Stimulated activated CD8-positive, alpha-beta memory T cell treated with anti-CD3 and anti-CD28 coated beads, Interleukin-7, amount 100 ng/mL, for 1 hour (primary cell): ENCODE measurements at places on chromosomes 1 and 21.

DNA sequence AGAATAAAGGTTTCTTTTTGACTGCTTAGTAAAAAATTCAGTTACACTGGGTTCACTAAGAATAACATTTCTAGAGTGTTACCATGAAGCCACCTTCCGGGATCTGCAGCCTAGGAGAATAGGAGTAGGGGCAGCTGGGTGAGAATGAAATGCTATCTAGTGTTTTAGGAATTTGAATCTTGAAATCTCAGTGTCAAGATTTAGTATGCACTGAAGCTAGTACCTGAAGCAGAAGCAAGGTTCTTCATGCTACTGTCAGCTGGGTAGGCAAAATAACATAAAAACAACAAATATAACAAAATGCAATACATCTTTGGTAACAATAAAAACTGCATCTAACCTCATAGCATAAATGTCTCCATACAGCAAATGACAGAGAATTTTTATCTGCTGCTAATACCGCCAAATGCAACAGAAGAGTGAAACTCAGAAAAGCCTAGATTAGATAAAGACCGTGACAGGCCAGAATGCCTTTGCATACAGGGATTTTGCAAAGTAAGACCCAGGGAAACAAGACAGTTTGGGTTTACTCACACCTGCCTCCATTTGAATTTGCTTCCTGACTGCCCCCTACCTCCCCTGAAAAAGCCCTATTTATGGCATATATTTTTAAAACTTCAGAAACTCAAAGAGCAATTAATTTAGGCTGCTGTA is 58.2 kb downstream of the GADD45A start:
- DNase-seq = no peak

- no peak for DNase-seq
These were observed 20.6 kb upstream of the ATF3 start for GRCh38 chr1:212587888-212588510.

- DNase-seq = no peak
These were observed 115.8 kb downstream of the CAPN8 start for GRCh38 chr1:223549740-223550139.

DNA sequence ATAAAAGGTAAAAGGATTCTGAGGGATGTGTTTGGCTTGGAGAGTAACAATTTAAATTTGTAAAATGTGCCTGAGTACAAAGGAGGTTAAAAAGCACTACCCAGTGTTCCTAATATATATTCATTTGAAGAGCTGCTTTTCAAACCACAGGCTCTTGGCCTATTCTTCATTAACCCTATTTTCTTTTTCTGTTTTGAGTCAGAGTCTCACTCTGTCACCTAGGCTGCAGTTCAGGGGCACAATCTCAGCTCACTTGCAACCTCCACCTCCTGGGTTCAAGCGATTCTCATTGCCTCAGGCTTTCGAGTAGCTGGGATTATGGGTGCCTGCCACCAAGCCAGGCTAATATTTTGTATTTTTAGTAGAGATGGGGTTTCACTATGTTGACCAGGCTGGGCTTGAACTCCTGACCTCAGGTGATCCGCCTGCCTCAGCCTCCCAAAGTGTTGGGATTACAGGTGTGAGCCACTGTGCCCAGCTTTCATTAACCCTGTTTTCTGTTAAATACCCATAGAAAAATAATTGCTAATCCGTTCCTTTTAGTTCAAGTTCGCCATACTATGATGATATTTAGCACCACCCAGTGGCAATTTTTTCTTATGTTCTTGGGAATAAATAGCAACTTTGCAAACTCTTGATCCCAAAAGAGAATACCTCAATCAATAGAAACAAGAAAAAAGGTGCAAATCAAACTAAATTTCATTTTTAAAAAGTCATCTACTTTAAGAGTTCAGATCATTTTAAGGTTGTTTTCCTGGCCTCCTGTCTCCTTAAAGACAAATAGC is 30.5 kb downstream of the ZBTB8OS start:
- no peak for DNase-seq

GRCh38 chr1:26468911-26469310 is 3.3 kb upstream of the HMGN2 start:
- no peak for DNase-seq

- no peak for DNase-seq
These were observed 382.3 kb upstream of the ZRANB2 start for GRCh38 chr1:71463144-71463543.

DNA sequence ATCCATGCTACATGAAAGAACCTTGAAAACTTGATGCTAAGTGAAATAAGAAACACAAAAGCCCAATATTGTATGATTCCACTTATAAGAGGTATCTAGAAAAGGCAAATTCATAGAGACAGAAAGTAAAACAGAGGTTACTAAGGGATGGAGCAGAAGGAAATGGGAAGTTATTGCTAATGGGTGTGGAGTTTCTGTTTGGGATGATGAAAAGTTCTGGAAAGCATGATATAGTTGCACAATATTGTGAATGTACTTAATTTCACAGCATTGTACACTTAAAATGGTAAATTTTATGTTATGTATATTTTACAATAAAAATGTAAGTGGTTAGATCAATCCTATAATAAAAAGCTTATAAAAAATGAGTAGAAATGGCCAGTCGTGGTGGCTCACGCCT is 1.6 kb upstream of the NECAP2 start:
- DNase-seq = no peak

GRCh38 chr1:182484531-182485257 is 34.7 kb downstream of the RGSL1 start:
- no peak for DNase-seq

GRCh38 chr1:205387845-205388244 is 31.1 kb upstream of the KLHDC8A start:
- no peak for DNase-seq

DNA sequence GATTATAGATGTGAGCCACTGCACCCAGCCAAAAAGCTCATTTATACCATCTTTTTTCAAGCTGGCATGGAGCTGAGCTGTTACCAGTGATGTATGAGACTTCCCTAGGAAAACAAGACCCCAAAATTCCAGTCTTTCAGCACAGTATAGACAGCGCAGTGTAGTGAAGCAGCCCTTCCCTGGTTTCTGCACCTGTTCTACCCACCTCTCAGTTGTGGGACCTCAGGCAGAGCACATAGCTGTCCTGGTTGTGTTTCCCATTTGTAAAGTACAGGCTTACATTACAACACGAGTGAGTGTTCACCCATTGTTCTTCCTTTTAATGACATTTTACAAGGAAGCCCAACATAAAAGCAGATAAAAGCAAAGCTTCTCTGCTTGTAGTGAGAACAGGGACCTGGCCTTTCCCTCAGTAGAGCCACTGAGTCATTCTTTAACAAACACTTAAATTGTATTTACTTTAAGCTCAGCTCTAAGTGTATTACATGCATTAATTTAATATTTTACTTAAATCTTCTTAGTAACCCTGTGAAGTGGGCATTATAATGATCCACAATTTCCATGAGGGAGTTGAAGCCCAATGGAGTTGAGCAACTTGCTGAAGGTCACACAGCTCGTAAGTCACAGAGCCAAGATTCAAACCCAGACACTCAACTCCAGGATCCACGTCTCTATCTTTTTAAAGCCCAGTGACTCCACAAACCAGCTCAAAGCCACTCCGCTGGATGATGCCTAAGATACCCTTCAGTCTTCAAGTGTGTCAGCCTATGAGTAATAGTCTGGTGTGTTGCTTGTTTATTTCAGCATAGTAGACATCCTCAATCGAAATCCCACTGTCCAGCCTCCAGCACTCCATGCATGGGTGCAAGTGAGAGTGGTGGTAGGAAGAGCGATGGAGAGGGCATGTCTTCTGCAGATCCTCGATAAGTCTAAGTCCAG is 40.5 kb upstream of the CAPZB start:
- DNase-seq = no peak

DNA sequence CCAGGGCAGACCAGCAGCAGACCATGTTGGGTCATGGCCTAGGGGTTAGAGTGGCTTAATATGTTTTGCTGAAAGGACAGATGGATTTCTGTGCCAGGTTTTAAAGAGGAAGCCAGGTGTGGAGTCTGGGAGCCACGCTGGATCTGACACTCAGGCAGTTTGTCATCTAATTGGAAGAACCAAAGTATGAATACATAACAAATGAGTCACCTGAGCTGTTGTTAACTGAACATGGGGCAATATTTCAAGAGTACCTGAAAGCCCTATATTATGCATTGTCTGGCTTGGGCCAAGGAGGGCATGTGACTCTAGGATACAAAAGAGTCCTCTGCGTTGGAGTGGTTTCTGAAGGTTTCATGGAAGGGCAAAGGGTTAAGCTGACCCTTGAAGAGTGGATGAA is 70.6 kb downstream of the LMO4 start:
- no peak for DNase-seq

- DNase-seq = no peak
These were observed 89.6 kb downstream of the C1orf94 start for GRCh38 chr1:34266127-34266951.

DNA sequence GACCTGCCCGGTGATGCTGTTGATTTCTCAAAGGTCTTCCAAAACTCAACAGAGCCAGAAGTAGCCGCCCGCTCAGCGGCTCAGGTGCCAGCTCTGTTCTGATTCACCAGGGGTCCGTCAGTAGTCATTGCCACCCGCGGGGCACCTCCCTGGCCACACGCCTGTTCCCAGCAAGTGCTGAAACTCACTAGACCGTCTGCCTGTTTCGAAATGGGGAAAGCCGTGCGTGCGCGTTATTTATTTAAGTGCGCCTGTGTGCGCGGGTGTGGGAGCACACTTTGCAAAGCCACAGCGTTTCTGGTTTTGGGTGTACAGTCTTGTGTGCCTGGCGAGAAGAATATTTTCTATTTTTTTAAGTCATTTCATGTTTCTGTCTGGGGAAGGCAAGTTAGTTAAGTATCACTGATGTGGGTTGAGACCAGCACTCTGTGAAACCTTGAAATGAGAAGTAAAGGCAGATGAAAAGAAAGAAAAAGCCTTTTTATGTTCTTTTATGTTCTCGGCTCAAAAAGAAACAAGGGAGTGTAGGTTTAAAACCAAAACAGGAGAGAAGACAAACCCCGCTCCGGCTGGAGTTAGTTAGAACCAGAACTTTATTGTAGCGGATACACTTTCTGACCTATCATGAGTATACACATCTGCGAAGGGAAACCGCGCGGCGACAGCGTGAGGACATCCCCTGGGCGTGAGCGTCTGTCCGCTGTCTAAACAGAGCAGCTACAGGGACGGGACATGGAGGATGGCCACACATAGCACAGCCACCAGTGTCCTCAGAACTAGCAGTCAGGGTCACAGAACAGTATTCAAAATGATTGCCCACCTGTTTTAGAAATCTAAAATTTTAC is 77.1 kb downstream of the PIK3CD start:
- DNase-seq = no peak

- DNase-seq = no peak
These were observed 36.9 kb downstream of the EIF2D start for GRCh38 chr1:206575165-206575893.

DNA sequence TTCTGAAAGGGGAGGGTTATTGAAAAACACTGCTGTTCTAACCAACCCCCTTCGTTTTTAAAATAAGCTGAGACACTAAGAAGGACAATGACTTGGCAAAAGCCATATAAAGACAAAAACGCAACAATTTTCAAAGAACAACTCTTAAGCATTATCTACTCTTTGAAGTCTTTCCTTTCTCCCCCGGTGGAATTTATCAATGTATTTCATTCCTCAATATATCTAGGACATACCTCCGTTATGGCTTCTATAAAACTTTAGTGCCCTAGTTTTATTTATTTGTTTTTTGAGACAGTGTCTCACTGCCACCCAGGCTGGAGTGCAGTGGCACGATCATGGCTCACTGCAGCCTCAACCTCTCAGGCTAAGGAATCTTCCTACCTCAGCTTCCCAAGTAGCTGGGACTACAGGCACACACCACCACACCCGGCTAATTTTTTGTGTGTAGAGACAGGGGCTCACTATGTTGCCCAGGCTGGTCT is 3.2 kb downstream of the NRDC start:
- DNase-seq = no peak

- DNase-seq = no peak
These were observed 487.3 kb downstream of the SIPA1L2 start for GRCh38 chr1:232142403-232143314.

- no peak for DNase-seq
These were observed 72.5 kb upstream of the GOLT1A start for GRCh38 chr1:204286315-204286714.

GRCh38 chr1:24905355-24905978 is 24.6 kb downstream of the RUNX3 start:
- DNase-seq = no peak

DNA sequence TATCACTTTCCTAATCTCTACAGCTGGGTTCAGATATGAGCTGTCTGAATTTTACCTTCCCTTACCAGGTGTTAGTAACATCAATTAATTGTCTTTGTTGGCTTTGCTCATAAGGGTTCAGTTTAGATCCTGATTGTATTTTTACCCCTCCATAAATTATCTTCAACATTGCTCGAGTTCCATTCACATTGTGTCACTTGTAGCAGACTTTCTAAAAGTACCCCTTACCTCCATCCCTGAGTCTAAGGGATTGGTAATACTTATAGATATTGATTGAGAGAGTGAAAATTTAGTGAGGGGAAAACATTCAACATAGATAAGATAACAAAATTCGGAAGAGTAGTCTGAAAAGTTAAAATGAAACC is 7.3 kb downstream of the RASAL2 start:
- no peak for DNase-seq

DNA sequence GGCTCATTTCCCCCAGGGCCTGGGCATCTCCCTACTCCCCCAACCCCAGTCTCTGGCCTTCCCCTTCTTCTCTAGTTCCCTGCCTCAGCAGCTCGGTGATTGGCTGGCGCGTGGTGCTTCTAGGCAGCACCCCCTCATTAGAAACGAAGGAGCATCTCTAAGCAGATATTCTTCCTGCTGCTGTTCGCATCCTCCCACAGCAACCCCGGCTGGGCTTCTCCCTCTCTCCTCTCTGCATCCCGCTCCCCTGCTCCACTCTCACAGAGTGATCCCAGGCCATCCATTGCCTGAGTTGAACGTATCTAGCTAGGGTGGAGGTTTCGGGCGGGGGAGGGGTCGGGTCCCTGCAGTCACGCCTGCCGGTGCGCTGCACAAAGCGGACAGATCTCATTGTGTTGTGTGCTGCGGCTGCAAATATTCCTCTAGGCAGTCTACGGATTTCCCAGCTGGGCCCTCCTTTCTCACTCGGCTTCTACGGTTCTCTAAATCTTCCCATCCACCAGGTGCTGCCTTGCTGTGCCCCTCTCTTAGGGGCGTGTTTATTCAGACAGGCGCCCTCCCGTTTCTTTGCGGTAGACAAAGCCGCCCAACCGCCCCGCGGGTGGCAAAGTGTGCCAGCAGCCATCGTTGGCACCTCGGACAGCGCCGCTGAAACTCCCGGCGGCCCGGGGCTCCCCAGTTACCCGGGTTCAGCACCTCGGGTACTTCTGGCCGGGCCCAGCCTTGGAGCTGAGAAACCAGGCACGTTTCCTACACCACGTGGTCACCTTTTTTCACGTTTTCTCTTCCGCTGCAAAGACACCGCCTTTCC is 2.2 kb downstream of the CACNA1E start:
- no peak for DNase-seq
